CD4-positive, alpha-beta T cell treated with Interleukin-17A for 1 hour (primary cell): ENCODE measurements at places on chromosomes 4 and X.
A peak's percentile ranks its signal among the peaks of the same experiment; 100 is the strongest.

GRCh38 chrX:9785254-9785943 lies 830 bp upstream of the SHROOM2 start:
- DNase-seq = no peak

DNA sequence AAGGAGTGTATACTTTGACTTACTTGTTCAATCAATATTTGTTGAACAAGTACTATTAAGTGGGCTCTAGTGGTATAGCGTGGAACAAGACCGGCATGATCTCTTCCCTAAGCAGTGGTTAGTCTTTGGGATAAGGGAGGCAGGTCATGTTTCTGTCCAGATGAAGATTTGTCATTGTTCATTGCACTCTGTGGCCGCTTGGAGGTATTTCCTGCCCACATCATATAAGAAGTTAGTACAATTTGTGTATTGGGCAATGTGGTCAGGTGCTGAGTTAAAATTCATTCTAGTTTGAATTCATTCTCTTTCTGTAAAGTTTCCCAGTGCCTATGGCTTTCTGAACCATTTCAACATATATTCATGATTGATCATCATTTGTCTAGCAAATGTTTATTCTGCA lies 101.1 kb upstream of the SHISA3 start:
- no peak for DNase-seq

DNA sequence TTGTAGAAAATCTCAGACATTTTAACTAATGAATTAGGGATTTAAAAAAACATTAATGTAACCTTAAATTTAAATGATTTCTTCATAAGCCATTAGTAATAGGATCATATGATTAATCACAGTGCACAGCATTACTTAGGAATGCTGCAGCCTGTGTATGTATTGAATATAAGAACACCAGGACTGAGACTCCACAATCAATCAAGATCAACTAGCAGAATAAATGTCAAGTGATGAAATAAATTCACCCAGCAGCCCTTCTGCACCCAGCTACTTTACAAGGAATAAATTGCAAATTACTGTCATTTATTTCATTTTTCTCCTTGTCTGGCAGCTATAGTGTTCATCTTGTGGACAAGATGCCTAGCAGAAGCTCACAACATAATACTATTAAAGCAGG lies 46.5 kb downstream of the NEIL3 start:
- no peak for DNase-seq

DNA sequence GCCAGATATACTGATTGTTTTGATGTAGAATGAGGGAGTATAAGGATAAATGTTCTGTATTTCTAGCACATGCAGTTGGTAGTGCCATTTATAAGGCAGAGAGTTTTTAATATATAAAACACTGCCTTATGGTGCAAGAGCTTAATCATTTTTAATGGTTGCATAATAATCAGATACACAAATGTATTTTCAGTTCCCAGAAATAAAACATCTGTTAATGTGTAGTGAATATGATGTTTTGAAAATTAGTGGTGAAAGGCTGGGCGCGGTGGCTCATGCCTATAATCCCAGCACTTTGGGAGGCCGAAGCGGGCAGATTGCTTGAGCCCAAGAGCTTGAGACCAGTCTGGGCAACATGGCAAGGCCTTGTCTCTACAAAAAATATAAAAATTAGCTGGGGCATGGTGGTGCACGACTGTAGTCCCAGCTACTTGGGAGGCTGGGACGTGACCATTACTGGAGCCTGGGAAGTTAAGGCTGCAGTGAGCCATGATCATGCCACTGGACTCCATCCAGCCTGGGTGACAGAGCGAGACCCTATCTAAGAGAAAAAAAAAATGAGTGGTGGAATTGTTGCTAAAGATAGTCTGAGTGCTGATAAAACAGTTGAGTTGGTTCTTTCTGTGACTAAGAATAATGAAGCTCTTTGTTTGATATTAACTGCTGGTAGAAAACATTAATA lies 29.3 kb downstream of the CLCN3 start:
- DNase-seq = no peak

DNA sequence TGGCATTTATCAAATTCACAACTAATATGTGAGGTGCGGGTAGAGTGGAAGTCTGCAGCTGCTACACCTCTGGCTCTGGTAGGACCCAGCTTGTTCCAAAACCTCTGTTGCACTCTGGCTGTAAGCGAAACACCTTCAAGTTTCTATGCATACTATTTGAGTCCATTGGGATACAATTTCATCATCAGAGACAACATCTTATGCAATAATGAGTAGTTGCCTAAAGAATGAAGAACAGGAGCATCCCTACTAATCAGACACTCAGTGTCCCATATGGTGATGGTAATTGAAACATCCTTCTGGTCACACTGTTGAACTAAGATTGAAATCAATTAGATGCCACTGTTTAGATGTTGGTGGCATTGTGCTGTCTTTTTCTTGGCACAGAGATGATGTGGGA lies 178.4 kb downstream of the MGST2 start:
- no peak for DNase-seq

DNA sequence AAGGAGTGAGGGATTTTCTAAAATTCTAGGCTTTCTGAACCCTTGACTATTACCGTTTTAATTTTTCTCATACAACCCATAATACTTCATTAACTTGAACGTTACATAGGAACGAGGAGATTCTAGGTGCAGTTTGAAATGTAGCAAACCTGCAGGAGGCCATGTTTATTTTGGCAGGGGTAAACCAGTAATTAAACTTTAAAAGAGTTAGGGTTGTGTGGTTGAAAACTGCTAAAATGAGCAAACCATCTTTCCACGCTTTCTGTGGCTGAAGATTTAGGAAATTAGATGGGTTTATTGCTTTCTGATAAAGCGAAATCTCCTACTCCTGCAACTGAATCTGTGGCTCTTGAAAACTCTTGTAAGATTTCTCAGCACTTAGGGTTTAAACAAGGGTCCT lies 1.7 kb downstream of the PHEX start:
- no peak for DNase-seq

DNA sequence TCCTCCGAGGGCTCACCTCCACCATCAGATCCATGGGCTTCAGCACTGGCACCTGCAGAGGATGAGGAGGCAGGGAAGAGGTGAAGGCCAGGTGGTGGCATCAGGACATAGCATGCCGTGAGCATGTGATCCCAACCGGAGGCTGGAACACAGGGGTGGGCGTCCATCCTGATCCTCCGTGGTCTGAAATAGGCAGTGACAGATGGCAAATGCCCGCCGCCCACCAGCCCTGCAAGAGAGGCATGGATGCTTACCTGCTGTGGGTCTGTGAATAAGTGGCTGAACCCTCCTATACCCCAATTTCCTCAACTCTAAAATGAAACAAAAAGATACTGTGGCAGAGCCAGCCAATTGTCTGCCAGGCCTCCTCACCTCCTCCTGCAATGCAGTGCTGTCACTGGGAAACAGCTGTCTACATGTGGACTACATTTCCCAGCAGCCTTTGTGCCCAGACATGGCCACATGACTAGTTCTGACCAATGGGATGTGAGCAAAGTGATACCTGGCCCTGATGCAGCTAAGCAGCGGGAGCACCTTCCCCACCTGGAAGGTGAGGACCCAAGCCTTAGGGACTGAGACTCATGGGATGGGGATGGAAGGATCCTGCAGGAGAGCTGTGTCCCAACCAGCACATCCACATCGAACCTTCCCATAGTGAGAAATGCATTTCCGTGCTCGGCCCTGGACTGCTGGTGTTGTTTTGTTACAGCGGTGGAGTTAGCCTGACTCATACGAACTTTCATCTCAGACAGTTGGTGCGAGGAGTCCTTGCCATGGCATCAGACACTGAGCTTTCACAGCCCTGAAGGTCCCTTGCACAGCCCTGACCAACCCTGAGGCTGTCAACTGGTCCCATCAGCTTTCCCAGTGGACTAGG lies 99.5 kb downstream of the PPP2R2C start:
- DNase-seq = peak; percentile 43

GRCh38 chr4:78691334-78691754 lies 84.8 kb upstream of the BMP2K start:
- no peak for DNase-seq

- DNase-seq = no peak
These were observed 7.2 kb upstream of the MRFAP1 start for GRCh38 chr4:6633091-6633906.

GRCh38 chr4:82069883-82070638 lies 303.7 kb downstream of the HNRNPD start:
- no peak for DNase-seq

- no peak for DNase-seq
These were observed 60.6 kb downstream of the ANXA10 start for GRCh38 chr4:168152837-168153500.

DNA sequence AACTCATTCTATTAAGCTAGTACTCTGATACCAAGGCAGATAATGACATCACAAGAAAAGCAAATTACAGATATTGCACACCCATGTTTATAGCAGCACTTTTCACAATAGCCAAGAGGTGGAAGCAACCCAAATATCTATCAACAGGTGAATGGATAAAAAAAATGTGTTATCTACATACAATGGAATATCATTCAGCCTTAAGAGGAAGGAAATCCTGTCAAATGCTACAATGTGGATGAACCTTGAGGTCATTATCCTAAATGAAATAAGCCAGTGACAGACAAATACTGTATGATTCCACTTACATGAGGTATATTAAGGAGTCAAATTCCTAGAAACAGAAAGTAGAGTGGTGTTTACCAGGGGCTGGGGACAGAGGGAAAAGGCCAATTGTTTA lies 14.3 kb downstream of the FABP2 start:
- DNase-seq = no peak

GRCh38 chr4:11081006-11081405 lies 347.7 kb downstream of the HS3ST1 start:
- DNase-seq = no peak

DNA sequence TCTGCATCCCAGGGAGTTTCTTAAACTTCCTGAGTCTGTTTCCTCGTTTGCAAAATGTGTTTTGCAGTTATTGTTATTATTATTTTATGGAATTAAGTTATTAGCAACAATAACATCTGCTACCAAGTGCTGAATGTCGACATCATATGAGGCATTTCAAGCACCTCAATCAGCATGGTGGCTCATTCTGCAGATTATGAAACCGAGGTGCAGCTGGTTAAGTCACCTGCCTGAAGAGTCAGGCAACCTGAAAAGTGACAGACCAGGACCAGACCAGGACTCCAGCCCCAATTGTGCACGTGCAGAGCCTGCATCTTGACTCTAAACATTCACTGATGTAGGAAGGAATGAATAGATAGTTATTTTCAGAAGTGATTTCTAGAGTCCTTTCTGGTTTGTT lies 99.8 kb downstream of the AFAP1 start:
- no peak for DNase-seq

- no peak for DNase-seq
These were observed 358.2 kb upstream of the NR3C2 start for GRCh38 chr4:148800336-148800885.

DNA sequence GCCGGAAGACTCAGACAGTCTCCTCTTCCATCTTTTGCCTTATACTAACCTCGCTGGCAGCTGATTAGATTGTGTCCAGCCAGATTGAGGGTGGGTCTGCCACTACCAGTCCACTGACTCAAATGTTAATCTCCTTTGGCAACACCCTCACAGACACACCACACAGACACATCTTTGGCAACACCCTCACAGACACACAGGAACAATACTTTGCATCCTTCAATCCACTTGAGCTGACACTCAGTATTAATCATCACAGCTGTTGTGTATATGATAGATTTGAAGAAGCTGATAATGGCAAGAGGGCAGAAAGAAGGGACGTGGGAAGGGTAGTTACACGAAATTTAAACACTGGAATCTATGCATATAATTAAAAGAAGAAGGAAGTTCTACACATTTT lies 139.5 kb downstream of the ANKRD50 start:
- no peak for DNase-seq

- no peak for DNase-seq
These were observed 842.7 kb downstream of the STPG2 start for GRCh38 chr4:97300561-97300960.

DNA sequence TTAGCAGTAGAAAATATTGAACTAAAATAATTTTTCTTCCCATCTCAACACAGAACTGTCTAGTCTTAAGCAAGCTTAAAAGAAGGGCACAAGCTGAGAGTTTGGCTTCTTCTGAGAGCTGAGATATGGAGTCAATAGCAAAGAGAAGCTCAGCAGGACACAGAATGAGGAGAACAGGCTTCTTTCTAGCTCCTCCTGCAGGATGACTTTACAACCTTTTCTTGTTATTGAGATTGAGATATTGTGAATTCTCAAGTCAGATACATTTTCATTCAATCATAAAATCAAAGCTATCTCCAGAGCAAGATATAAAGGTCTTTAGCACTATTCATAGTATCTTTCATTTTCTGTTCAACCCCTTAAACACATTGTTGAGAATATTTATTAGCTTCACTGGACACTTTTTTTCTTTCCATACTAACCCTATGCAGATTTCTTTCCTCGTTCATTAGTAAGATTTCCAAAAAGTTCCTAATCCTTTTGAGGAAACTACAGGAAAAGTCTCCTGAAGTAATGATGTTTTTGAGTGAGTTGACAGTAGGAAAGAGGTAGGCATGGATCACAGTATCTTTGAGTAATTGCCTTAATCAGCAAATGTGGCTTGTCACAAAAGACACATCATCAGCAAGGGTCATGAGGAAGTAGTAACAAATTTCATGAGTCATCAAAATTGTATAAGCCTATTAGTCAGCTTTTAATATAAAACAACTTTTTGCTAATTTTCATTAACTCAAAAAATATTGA lies 17.8 kb upstream of the CXCL3 start:
- DNase-seq = no peak

DNA sequence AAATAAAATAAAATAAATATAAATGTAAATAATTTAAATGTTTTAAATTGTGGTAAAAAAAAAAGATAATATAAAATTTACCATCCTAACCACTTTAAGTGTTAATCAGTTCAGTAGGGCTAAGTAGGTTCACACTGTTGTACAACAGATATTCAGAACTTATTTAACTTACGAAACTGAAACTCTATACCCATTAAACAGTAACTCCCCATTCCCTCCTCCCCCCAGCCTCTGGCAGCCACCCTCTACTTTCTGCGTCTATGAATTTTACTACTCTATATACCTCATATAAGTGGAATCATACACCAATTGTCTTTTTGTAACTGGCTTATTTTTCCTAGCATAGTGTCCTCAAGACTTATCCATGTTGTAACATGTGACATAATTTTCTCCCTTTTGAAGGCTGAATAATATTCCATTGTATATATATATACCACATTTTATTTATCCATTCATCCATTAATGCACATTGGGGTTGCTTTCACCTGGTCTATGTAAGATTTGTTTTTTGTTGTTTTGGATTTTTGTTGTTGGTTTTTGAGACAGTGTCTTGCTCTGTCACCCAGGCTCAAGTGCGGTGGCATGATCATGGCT lies 32.5 kb upstream of the ELF2 start:
- no peak for DNase-seq

DNA sequence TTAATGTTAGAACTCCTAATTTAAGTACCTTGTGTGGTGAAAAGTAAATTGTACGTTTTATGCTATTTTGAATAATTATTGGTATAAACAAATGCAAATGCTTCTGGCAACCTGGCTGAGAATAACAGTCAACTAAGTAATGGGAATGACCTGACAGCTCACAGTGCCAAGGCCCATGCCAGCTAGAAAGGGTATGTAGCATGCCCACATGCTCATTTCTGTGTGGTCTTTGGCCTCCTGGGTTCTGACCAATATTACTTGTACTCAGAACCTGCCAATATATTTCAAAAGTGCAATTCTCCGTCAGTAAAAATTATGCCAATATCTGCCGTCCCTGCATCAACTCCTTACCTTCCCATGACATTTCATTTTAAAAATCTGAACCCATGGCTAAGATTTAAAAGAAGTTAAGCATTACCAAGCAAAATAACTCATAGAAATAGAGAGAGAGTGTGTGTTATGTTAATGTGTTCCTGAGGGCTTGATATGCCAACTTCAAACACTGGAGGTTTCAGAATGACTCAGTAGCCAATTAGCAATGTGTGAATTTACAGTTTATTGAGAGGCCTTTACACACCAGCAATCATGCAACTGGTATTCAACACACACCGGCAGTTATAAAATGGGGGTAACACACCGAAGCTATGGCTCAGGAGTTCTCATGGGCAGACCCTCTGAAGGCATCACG lies 820.8 kb downstream of the FSTL5 start:
- no peak for DNase-seq
